ENCODE measurements at places on chromosomes 1 and 21.

GRCh38 chr1:187034501-187034900 lies 205.8 kb downstream of the PLA2G4A start:
- DNase-seq: no peak

GRCh38 chr1:20281801-20282200 lies 8.9 kb upstream of the VWA5B1 start:
- DNase-seq: no peak

- DNase-seq: no peak
Observed at GRCh38 chr1:2824999-2825398, 23.5 kb upstream of the TTC34 start.

- DNase-seq: no peak
Observed at GRCh38 chr1:99565606-99566289, 80.2 kb upstream of the PALMD start.

DNA sequence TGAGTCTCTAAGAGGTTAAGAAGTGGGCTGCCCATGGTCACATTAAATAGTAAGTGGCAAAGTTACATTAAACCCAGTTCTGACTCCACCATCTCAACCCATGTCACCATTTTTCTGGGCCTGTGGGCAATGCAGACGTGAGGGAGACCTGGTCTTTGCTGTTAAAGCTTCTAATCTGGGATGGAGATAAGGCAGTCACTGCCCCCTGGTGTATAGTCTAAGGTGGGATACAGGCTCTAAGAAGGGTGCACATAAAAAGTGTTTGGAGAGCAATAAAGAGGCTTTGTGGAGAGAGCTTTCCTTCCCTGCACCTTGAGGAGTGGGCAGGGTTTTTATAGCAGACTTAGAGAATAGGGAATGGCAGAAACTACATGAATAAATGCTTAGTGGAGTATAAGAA lies 141.3 kb downstream of the ROR1 start:
- no peak for DNase-seq

DNA sequence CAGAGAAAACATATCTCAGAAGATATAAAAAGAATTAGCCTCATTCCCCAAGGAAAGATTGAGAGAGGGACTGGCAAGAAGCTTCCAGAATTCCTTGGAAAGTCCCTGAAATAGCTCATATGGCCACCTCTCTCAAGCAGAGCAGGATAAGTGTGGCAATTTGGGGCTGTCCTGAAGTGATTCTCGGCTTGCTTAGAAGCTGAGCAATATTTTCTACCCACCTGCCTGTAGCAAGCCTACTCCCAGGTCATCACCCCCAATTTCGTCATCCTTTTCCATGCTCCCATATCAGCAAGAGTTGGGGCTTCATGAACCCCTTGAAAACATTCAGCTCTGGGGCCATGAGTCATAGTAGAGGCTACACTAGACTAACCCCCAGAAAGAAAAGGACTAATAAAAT lies 131.5 kb downstream of the PLPP3 start:
- DNase-seq: no peak

DNA sequence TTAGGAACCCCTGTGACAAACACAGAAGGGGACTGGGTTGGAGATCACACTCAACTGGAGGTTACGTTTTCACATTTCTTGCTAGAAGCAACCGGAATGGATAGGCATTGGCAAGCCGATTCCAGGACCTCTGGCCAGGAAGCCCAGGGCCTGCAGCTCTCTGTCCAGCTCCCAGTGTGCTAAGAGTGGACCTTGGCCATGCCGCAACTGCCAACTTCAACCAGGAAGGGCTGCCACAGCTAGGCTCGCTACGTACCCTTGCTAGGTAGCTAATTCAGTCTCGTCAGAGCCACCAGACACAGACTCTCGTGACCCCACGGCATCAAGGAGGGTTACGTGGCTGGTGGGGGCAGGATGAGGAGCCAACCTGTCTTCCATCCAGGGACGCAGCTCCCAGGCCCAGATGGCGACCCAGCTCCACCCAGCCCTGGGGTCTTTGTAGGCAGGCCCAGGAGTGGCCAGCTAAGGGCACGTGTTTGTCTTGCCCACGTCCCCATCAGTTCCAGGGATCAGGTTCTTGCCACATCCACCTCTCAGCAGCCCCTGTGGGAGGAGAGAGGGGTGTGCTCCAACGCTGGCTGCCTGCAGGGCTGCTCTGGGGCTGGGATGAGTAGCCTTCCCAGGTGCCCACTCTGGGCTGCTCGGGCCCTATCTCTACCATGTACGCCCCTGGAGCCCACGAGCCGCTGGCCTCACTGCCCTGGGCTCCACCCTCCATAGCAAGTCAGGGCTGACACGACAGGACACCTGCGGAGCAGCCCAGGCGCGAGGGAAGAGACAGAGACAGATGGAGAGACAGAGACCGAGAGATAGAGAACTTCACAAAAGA lies 39.2 kb downstream of the UBE2G2 start:
- no peak for DNase-seq

DNA sequence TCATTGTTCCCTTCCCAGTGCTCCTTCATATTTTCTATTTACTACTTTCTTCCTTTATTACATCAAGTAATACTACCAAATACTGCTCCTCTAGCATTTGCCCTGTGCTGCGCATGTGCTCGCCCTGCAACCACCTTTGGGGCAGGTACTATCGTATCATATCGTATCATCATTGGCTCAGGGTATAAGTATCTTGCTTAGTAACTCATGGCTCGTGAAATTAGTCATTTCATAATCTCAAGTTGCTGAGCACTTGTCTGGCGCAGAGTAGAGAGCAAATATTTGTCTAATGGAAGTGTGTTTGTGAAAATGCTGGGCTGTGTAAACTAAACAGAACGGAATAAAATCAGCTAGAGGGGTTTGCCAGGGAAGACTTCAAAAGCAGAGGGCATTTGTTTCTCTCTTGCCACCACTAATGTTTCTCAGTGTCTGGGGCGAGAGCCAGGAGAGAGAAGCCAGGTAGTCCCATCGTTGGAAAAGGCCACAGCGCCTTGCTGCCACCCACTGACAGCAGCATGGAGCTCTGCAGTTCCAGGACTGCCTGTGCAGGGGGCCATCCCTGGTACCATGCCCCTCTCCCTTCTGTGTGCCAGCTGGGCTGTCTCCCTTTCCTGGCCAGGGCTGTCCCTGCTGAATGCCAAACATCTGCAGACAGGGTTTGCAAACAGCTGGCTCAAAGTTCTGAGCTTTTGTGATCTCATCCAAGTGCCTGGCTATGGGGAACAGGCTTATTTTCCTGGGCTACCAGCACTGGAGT lies 20.0 kb upstream of the CPT2 start:
- no peak for DNase-seq

DNA sequence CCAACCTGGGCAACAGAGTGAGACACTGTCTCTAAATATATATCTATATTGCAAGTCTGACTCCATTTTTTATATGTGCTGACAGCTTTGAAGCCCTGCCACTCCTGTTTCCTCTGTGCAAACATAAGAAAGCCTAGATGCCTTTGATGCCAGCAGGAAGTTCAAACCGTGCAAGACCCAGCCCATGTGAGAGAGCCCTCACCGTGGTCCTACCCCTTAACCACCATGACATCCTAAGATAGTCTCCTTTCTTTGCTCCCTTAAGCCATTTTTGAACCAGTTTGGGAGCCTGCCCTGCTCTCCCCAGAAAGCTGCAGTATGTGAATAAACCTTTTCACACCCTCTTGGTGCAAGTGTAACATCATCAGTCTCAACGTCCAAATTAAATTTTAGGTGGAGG lies 3.7 kb upstream of the DIPK1A start:
- DNase-seq: no peak

DNA sequence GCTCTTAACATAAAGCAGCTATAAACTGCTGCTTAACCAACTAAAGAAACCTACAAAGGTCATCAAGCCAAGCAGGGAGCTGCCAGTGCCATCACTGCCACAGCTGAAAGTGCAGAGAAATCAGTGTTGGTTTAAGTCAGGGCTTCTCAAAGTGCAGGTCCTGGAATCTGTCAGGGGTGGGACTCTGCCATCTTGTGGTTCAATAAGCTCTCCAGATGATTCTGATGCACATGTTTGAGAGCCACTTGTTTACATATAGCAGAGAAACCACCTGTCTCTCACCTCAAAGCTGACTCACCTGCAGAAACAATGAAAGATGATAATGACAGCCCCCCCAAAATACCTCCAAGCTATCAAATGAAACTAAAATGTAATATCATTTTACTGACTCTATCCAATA lies 49.3 kb downstream of the SH3GLB1 start:
- no peak for DNase-seq

DNA sequence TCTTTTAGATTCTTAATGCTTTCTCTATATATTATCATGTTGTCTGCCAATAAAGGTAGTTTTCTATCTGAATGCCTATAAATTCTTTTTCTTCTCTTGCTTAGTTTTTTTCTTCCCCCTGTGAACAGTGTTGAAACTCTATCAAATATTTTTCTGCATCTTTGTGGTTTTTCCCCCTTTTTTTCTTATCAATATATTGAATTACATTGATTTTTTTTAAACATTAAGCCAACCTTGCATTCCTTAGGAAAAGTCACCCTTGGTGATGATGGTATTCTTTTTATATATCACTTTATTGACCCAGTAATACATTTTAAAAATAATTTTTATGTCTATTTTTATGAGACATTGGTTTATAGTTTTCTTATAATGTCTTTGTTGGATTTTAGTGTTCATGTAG lies 131.7 kb downstream of the RABGAP1L start:
- no peak for DNase-seq

- DNase-seq: no peak
Observed at GRCh38 chr1:167135281-167135840, 41.5 kb downstream of the STYXL2 start.

- DNase-seq: no peak
Observed at GRCh38 chr1:178916448-178917174, 45.7 kb upstream of the ANGPTL1 start.

GRCh38 chr1:234214129-234214910 lies 158.9 kb upstream of the COA6 start:
- DNase-seq: no peak

GRCh38 chr1:59401581-59401980 lies 104.7 kb downstream of the FGGY start:
- no peak for DNase-seq

DNA sequence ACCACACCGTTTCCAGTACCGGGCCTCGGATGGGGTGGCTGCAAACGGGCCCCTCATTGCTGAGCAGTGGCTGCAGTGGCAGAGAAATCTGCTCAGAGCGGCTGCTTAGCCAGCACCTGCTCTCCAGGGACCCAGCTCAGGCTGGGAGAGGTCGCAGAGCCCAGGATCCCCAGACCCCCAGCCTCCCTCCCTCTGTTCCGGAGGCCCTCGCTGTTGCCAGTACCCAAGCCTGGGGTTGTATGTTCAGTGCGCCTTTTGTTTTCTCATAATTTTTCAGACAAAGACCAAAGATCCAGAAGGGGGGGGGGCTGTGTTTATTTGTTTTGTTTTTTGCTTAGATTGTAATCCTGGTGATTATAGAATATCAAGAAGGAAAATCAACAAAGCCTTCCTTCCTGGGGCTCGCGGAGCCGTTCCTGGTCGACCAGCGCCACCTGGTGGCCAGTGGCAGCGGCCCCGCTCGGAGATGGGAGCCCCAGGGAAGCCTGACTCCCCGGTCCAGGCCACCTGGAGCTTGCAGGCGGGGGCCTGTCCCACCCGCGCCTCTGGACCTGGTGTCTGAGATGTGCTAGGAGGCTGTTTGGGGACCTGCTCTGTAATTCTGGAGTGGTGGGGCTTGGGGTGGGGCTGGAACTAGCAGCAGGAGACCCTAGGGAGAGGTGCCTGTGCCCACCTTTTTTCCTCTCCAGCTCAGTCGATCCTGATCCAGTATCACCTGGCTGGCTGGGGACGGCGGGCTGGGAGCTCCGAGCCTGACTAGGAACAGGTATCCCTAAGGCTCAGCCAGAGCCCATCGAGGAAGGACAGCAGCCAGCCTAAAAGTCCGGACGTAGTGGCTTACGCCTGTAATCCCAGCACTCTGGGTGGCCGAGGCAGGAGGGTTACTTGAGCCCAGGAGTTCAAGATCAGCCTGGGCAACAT lies 123.9 kb upstream of the VAMP3 start:
- DNase-seq: peak; percentile 61

DNA sequence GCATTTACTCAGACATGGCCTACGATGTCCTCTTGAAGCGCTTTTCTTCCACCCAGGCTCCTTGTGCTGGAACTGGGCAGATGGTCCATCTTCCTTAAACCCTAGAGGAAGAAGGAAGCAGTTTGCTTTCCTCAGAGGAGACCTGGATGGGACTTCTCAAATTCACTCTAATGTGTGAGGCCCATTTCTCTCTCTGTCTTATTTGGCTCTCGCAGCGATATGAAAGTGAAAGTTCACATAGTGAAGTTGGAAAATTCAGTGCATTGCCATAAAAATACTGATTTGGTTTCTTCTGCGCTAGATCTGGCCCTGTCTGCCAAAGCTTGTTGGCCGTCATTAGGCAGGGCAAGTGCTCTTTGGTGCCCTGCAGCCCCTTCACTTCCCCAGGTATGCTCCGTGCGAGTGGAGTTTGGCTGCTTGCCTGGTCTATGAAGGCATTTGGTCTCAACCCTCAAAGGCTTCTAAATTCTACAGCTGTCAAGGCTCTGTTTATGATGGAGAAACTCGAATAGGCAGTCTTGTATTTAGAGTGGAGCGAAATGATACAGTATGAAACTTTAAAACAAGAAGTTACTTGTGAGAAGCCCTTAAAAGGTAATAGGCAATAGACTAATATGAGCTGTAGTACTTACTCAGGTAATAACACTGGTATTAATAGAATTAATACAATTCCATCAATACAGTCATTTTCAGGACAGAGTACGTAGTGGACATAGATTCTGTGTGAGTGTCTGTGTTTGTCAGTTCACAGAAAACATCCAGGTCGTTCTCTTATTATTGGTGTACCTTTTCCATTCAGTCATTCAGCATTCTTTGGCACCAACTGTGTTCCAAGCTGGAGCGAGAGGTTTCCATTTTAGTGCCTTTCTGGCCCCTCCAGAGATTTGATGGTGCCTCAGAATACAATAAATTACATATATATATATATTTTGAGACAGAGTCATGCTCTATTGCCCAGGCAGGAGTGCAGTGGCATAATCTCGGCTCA lies 20.5 kb downstream of the SZRD1 start:
- DNase-seq: no peak

- DNase-seq: no peak
Observed at GRCh38 chr1:205962821-205963221, 19.6 kb upstream of the SLC26A9 start.

- DNase-seq: no peak
Observed at GRCh38 chr1:216732121-216732520, 8.9 kb upstream of the ESRRG start.

DNA sequence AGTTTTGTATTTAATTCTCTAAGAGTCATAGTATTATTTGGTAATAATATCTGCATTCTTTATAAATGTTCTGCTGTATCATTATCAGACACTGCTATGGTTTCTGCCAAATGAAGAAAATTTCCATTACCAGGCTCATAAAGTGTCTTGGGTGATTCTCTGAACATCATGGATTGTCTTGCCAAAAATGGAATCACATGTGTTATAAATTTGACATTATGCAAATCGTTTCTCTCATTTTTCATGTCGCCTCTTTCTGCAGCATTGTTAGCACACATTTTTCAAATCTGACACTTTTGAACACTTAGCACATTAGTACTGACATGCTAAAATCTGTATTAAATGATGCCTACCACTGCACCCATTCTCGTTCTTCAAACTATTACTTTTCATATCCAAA lies 74.2 kb upstream of the NEK7 start:
- no peak for DNase-seq
